Stimulated activated CD4-positive, alpha-beta T cell treated with anti-CD3 and anti-CD28 coated beads, TNF-alpha, amount 100 ng/mL, for 4 hours (primary cell): ENCODE measurements at places on chromosomes 4 and X.

- no peak for DNase-seq
Observed at GRCh38 chr4:122898370-122899150, 23.8 kb downstream of the NUDT6 start.

DNA sequence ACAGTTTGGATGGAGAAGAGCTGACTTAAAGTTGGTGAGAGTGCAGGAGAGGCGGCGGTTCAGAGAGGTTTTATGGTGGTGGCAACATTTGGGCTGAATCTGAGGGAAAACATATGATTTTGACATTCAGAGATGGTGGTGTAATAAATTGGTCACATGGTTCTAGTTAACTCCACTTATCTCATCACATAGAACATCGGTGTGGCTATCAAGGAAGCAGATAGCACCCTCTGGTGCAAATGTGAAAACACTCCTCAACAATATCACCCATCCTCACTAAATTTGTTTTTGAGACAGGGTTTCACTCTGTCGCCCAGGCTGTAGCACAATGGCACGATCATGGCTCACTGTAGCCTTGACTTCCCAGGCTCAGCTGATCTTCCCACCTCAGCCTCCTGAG is 28.8 kb downstream of the SUPT20HL2 start:
- no peak for DNase-seq

DNA sequence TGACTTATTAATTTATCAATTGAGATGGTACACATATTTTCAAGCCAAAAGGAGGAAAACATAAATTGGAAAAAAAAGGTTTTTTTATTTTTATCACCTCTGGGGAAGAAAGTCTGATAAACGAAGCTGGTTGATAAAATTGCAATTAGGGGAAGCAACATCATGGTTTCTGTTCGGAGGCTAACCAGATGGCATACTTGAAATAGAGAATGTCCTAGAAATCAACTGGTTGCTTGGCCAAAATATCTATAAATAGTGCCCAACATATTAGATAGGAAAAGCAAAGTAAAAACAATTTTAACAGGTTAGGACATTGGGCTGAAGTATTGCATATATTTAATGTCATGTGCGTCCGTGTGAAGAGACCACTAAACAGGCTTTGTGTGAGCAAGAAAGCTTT is 14.3 kb downstream of the KLKB1 start:
- no peak for DNase-seq

- no peak for DNase-seq
Observed at GRCh38 chrX:27445438-27445837, 17.7 kb downstream of the PPP4R3C start.

DNA sequence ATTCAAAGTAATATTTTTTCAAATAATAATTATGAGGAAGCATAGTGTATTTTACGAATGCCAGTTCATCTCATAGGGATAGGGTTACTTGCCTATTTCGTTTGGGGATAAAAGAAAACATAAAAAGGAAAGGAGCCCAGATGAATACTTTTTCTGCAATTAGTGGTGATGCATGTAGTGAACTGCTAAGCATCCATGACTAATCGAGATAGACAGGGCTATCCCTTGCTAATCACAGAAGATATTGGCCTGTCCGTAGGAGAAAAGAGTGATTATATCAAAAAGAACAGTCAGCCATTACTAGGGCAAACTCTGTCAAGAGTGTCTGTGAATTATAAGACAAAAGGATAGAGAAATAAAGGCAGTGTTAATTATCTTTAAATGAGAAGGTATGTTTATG is 746.1 kb downstream of the C4orf33 start:
- DNase-seq: no peak
